ENCODE measurements at places on chromosomes 12 and 14.

- no peak for DNase-seq
Observed at GRCh38 chr14:63800651-63801375, 52.0 kb upstream of the SYNE2 start.

DNA sequence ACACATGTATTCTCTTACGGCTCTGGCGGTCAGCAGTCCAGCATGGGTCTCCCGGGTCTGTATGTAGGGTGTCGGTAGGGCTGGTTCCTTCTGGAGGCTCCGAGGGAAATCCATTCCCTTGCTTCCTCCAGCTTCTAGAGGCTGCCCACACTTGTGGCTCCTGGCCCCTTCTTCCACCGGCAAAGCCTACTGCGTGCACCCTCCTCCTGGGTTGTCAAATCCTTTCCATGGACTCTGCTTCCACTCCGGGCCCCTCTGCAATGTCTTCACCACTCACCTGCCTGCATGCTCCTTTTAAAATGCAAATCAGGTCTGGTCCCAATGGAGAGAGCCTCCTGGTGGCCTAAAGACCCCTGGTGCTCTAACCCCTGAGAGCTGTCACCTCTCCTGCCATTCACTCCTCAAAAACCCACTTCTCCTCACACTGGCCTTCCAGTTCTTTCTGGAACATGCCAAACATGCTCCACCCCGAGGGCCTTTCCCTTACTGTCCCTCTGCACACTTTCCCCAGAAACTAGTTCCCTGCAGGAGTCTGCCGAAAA is 108.5 kb downstream of the DICER1 start:
- DNase-seq = peak; percentile 32

GRCh38 chr12:106645074-106645421 is 62.2 kb downstream of the RFX4 start:
- DNase-seq = no peak

DNA sequence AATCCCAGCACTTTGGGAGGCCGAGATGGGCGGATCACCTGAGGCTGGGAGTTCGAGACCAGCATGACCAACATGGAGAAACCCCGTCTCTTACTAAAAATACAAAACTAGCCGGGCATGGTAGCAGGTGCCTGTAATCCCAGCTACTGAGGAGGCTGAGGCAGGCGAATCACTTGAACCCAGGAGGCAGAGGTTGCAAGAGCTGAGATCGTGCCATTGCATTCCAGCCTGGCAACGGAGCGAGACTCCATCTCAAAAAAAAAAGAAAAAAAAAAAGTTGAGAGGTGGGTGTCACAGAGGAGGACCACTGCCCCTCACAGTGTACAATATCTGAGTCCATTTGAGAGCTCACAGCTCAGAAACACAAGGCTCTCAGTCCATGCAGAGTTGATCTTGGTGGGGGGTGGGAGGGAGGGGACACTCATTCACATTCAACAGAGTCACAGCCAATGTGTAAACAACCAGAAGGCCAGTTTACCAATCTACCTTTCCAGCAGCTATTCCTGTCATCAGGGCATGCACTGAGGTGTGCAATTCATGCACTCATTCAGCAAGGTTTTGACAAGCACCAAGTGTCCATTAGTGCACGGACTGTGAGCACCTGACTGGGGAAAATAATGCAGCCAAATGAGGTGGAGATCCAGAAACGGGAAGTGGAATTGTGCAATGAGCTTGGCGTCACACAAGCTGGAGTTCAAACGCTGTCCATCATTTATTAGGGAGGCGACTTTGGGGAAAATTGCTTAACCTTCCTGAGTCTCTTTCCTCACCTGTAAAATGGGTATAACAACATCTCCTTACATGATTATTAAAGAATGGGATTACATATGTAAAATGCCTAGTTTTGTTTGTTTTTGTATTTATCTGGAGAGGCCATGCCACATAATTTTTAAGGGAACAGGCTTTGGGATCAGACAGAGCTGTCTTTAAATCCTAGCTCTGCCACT is 4.4 kb upstream of the EIF5 start:
- no peak for DNase-seq

DNA sequence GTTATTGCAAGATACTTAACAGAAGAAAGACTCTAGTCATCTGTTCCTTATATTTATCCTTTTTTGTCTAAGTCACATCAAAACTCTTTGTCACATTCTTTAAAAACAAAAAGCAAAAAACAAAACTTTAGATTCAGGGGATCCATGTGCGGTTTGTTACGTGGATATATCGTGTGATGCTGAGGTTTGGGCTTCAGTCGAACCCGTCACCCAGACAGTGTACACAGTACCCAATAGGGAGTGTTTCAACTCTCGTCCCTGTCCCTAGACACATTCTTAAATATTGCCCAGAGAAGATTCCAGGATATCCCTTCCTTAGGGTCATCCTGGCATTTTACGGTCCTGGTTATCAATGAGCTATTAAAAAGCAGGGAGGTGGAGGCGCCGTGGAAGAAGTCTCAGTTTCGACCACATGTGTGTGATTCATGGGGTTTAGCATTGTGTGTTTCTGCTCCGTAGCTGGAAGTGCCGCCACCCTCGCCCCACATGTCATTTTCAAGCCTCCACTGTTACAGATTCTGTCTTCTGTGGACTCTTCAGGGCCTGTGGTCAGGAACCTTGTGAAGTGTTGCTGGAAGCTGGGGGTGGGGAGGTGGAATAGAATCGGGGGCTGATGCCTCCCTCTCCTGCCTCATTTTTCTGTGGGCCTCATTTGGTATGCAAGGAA is 19.9 kb downstream of the CCND2 start:
- no peak for DNase-seq

All from RWPE2 (cell line).